ENCODE measurements at places on chromosomes 4 and X.

DNA sequence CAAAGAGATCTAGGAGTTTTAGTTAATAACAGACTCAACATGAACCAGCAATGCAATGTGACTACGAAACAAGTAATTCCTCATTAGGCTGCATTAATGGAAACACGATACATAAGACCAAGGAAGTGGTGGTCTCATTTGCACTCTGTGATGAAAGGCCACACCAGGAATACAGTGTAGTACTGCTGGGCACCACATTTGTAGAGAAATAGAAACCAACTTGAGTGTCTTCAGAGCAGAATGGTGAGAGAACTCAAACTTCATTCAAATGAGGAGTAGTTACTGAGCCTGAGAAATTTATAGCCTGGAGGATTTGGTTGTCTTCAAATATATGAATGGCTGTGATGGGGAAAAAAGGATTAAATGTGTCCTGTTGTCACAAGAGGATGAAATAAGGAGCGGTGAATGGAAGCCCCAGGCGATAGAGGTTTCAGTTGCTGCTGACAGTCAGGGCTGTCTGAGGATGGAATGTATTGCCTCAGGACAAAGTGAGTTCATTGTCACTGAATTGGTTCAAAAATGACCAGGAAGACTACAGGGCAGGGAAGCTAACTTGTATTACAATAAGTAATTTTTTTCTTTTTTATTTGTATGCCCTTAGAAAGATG is 50.9 kb downstream of the NFKB1 start:
- no peak for DNase-seq

DNA sequence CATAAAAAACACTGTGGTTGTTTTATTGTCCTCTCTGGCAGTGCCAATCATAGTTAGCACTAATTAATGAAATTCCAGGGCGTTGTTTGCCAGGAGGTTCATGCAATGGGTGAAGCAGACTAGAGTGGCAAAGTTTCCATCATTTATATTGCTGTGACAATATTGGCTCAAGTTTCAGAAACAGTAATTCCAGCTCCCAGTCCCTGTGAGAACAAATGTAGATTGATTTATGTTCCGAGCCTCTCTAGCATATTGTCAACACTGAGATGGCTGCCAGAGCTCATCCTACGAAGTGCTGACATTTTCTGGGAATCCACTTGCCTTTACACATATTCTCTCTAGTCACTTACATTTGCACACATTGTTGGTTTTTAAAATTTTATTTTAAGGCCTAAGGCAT is 440.0 kb upstream of the IGFBP7 start:
- DNase-seq: no peak

- no peak for DNase-seq
Observed at GRCh38 chrX:11188664-11189063, 77.5 kb downstream of the HCCS start.

DNA sequence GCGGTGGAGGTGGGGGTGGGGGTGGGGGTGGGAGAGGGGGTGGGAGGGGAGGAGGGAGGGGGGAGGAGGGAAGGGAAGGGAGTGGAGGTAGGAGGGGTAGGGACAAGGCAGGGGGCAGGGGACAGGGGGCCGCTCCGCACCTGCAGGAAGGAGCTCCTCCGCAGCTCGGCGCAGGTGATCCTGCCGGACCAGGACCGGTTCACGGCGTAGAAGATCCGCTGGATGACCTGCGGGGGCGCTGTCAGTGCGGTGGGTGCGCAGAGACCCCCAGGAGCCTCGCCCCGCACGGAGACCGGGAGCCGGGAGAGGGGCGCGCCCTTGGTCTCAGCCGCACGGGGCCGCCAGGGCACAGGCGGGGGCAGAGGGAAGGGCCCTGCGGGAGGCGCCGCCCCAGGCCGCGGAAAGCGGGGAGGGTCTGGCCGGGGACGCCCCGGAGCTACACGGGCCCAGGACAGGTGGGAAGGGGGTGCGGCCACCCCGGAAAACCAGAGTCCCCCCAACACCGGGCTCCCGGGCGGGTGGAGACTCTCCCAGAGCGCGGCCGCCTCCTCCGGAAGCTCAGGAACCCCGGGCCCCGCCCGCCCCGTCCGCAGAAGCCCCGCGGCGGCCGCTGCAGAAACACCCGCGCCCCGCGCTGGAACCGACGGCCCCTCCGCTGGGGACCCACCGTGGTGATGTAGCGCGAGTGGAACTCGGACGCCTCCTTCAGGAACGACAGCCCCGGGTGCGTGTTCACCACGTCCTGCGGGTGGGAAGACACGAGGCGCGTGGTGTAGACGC is 27.6 kb upstream of the GTPBP6 start:
- no peak for DNase-seq

DNA sequence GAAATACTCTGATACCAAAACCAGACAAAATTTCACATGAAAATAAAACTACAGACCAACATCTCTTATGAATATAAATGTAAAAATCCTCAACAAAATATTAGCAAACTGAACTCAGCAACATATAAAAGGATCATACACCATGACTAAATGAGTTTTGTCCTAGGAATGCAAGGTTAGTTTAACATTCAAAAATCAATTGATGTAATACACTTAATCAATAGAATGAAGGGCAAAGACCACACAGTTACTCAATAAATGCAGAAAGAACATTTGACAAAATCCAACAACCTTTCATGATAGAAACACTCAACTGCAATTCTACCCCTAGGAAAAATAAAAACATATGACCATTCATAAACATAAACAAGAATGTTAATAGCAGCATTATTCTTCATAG is 50.2 kb upstream of the DCTD start:
- no peak for DNase-seq

- DNase-seq: no peak
Observed at GRCh38 chr4:107870236-107870635, 45.5 kb downstream of the SGMS2 start.

DNA sequence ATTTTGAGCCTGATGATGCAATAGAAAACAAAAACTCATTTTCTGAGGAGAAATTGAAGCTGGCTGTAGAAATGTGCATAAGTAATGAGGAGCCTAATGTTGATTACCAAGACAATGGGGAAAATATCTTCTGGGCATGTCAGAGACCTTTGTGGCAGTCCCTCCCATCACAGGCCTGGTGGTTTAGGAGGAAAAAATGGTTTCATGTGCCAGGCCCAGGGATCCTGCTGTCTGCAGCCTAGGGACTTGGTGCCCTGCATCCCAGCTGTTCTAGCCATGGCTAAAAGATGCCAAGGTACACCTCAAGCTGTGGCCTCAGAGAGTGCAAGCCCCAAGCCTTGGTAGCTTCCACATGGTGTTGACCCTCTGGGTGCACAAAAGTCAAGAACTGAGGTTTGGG is 128.7 kb upstream of the ARHGEF9 start:
- DNase-seq: no peak

- DNase-seq: no peak
Observed at GRCh38 chr4:76095568-76095967, 21.1 kb downstream of the ART3 start.

DNA sequence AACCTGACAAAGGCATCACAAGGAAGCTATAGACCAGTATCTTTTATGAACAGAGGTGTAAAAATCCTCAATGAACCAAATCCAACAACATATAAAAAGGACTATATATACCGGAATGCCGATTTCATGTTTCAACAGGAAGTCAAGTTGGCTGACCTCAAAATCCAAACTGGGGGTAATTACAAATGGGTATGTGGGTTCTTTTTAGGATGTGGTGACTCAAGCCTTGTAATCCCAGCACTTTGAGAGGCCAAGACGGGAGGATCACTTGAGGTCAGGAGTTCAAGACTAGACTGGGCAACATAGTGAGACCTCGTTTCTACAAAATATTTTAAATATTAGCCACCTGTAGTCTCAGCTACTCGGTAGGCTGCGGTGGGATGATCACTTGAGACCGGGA is 10.4 kb downstream of the PRSS48 start:
- no peak for DNase-seq

DNA sequence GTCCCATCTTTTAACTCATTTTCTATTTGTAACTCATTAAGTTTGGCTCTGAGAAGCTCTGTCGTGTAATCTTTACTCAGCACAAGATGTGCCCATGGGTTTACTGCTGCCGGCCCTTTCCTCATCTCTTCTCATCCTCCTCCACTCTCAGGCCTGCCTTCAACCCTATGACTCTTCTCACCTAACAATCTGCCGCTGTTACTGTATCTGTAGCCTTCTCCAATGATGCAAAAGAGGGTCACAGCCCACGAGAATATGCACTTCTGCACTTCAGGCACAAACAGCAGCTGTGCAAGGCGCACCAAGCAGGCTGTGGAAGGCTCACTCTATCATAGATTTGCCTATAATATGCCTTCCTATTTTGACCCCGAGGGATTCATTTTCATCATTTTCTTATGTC is 546.5 kb upstream of the GALNTL6 start:
- no peak for DNase-seq
